ENCODE measurements at places on chromosomes 6 and 20.
A peak's percentile ranks its signal among the peaks of the same experiment; 100 is the strongest.

- no peak for DNase-seq
Observed at GRCh38 chr6:11233673-11234573, 1.5 kb upstream of the NEDD9 start.

- DNase-seq, result no peak
Observed at GRCh38 chr20:58973866-58974265, 7.2 kb upstream of the NELFCD start.

- no peak for DNase-seq
Observed at GRCh38 chr6:125169058-125169457, 15.5 kb downstream of the TPD52L1 start.

- no peak for DNase-seq
Observed at GRCh38 chr6:72272958-72273357, 348.9 kb upstream of the KCNQ5 start.

- no peak for DNase-seq
Observed at GRCh38 chr20:41897708-41898107, 279.5 kb upstream of the CHD6 start.

- peak; percentile 6 for DNase-seq
Observed at GRCh38 chr20:58852543-58853271, at the start of gene GNAS. GNAS (plus strand) TSS chr20:58852716.

GRCh38 chr6:9985481-9985880 lies 429.4 kb downstream of the TFAP2A start:
- no peak for DNase-seq

- DNase-seq, result no peak
Observed at GRCh38 chr6:74507649-74508048, 698.2 kb downstream of the COL12A1 start.

- DNase-seq, result no peak
Observed at GRCh38 chr6:4487538-4487937, 288.7 kb upstream of the CDYL start.

GRCh38 chr20:49593466-49594142 lies 25.7 kb upstream of the PTGIS start:
- DNase-seq, result no peak

DNA sequence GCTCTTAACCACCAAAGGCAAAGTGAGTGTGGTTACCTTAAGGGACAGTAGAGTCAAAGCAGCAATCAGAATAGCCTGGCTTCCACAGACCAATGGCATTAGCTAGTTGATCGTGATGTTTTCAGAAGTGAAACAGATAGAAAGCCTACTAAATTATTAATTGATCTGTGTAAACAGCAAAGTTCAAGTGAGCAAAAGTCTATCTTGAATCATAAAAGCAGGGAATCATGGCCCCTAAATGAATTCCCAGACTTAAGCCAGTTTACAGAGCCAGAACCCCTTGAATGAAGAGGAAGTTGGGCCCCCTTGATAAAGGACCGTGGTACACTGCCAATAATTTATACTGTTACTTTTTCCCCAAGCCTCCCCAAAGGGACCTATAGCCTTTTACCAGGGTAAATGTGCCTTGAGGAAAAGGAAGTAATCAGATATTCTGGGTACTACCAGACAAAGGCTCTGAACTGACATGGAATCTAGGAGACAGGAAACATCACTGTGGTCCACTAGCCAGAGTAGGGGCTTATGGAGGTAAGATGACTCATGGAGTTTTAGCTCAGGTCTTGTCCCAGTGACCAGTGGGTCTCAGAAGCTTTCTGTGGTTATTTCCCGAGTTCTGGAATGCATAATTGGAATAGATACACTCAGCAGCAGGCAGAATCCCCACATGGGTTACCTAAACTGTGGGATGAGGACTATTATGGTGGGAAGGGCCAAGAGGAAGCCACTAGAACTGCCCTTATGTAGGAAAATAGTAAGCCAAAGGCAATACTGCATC lies 317.5 kb downstream of the CD83 start:
- no peak for DNase-seq

DNA sequence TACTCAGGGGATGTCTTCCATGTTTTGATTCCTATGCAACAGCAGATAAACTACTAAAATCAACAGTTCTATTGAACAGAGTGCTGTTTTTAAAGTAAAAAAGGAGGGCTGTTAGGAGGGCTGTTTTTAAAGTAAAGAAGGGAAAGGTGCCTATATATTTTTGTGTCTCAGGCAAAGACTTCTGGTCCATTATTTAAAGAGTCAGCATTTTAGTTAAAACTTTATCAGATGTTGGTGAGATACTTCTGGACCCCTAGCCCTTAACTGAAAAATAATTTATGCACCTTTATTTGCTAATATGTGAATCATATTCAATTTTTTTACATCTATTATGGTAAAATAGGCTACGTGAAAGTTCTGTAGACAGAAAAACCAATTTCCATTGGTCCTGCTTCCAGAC lies 144.8 kb downstream of the MOXD1 start:
- DNase-seq, result no peak

- no peak for DNase-seq
Observed at GRCh38 chr20:34337982-34338726, 24.9 kb upstream of the ITCH start.

DNA sequence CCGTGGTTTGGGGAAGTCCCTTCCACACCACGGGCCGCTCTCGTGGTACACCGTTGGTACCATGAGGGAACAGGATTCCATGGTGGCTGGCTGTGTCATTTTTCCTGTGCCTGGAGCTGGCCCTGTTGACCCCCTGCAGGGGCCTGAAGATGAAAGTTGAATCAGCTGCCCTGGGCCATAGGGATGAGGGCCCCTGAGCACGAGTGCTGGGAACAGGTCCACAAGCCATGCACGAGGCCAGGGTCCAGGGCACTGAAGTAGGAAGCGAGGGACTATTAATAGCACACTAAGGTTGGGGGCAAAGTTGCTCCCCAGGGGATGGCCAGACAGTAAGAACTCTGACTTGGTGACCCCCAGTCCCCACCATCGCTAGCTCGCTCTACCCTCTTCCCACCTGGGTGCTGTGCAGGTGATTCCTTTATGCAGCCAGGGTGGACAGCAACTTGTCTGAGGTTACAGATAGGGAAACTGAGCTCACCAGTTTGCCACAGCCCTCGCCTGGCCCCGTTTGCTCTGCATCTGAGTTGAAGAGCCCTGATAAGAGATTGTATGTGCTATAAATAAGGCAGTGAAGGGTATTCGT lies 46.6 kb downstream of the SLC13A3 start:
- no peak for DNase-seq

GRCh38 chr20:49853640-49854039 lies 41.0 kb downstream of the SLC9A8 start:
- no peak for DNase-seq

GRCh38 chr6:112429226-112429625 lies 82.1 kb downstream of the RFPL4B start:
- DNase-seq, result no peak

DNA sequence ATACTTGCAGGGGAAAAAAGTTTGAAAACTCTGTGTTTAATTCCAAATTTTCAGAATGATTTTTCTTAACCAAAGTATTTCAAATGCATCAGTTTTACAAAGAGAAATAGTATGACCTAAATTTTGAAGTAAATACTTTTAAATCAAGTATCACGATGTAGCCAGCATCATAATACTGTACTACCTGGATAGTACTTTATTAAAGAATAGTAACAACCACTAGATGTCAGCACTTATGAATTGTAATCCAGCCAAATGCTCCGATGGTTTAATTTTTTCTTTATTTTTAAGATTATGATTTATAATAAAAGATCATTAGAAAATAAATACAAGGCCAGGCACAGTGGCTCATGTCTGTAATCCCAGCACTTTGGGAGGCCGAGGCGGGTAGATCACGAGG lies 37.2 kb upstream of the HACE1 start:
- DNase-seq, result no peak

DNA sequence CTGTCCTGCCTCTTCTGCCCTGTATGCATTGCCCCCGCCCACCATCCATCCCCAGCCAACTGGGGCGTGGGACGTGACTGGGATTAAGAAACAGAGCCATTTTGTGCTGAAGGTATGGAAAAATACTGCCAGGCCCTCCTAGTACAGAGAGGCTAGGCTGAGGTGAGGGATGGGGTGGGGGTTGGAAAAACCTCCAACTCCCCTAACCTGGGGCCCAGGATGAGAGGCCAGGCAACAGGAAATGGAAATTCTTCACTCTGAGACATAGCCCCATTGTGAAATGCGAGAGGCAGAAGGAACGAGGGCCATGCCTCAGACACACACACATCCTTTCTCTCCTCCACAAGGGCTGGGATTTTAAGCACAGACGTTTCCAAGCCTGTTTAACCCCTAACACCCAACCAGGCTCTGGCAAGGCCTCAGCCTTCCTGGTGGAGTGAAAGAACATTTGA lies 19.9 kb downstream of the KCNK5 start:
- DNase-seq, result no peak

DNA sequence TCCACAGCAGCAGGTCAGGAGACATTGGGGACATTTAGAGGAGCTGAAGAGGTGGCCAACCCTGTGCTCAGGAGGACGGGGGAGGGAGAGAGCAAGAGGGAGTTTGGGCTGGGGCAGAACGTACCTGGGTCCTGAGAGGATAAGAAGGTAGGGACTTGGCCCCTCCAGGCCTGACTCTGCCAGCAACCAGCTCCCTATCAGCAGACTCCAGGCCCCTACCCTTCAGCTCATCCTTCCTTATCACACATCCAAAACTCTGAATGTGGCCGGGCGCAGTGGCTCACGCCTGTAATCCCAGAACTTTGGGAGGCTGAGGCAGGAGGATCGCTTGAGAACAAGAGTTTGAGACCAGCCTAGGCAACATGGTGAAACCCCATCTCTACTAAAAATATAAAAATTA lies 5.0 kb downstream of the STMN3 start:
- DNase-seq, result no peak

DNA sequence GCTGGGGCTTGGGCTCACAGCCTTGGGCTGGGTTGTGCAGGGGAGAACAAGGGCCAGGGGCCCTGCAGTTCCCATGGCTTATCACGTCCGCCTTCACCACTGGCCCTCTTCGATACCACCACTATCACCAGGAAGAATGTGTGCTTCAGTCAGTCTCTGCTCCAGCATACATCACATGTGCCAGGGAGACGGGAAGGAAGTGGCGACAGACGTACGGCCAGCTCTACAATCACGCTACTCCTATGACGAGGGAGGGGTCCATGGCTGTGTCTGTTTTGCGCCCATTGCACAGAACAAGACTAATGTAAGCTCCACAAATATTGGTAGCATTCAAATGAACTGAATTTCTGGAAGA lies 72.1 kb downstream of the TRAM2 start:
- DNase-seq, result no peak

DNA sequence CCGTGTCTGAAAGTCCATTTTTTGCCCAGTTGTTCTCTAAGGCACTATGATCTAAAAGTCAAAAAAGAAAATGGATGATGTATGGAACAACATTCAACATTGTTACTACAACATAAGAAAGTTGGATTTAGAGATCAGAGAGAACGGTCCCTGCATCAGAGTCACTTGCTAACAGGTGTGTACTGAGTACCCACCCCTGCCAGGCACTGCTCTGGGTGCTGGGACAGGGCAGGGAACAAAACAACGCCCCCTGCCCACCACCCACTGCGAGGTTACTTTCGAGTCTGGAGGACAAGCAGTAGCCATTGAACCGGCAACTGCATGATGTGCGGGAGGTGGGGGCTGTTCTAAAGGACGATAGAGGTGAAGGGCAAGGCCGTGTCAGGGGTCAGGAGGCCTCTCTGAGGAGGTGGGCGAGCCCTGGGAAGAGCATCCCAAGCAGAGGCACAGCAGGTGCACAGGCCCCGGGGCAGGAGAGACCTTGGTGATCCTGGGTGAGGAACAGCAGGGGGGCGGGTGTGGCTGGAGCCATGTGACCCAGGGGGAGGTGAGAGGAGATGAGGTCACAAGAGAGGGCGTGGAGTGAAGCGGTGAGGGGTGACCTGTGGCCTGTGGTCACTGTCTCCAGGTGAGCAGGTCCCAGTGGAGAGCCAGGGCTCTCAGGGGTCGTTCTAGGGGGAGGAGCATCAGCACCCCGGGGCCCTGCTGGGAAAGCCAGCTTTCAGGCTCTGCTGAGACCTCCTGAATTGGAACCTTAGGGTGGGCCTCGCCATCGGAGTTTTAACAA lies 197.5 kb upstream of the SULF2 start:
- DNase-seq, result no peak

DNA sequence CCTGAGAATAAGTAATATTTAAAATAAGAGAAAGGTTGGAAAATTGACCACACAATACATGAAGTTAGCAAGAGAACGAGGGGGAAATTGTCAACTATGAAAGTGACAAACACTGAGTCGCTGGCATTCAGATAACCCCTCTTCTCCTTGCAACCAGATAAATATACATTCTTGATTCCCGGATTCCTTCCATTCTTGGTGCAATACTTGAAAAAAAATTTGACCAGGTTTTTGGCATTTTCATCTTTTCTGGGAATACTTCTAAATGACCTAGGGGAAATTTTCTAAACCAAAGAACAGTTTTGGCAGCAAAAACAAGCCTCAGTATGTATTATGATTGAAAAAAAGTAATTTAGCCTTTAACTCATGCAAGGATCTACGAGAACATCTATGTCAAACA lies 164.0 kb downstream of the PDE7B start:
- no peak for DNase-seq

- DNase-seq, result no peak
Observed at GRCh38 chr20:24777746-24778145, 171.3 kb upstream of the CST7 start.

DNA sequence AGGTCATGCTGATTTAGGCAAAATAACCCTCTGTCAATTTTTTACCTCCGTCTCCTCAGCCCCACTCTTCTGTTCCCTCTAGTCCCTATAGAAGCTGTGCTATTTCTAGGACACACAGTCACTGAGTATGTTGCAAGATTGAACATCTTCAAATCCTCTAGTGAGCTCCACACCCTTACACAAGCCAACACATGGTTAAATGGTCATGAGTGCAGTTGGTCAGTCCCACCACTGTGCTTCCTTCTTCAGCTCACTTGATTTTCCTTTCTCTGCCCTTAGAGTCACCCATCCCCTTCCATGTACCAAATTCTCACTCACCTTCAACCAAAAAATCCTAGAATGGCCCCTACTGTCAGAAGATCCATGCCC lies 48.2 kb upstream of the F13A1 start:
- DNase-seq, result no peak

- no peak for DNase-seq
Observed at GRCh38 chr6:163281634-163282033, 132.9 kb upstream of the QKI start.

- no peak for DNase-seq
Observed at GRCh38 chr6:158284007-158284875, 28.0 kb upstream of the TULP4 start.

GRCh38 chr6:15483060-15483459 lies 179.8 kb downstream of the DTNBP1 start:
- no peak for DNase-seq

DNA sequence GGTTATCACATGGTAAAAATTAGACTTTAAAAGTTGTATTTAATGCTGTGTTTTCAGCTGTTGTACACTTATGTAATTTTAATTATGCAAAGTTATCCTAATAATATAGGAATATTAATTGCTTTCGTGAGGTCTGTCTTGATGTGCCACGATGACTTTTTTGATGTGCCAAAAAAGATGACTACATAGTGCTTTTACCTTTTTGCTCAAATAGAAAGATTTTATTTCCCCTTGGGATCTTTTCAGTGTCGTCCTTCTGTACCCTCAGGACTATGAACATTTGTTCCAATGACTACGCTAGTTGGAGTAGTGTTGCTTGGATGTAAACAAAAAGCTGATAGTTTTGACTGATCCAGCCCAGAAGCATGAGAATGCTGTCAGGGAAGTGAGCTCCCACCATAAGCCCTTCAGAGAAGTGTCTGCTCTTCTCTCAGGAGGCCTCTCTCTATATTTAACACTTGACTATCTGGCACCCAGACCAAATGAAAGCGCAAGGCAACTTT lies 1.2 kb upstream of the CD164 start:
- DNase-seq, result no peak

GRCh38 chr6:12150812-12151432 lies 138.8 kb downstream of the HIVEP1 start:
- DNase-seq, result no peak

GRCh38 chr6:27505209-27506027 lies 32.5 kb upstream of the ZNF184 start:
- no peak for DNase-seq
